Temporal lobe (tissue), 4 donors: ENCODE measurements at places on chromosomes 6 and 20. TPM values are rescaled to one million over a fixed set of nuclear protein-coding genes. Genes with fewer than 3 reads are reported as not detected.

RBPJL gene
- total RNA-seq = not detected

MDC1 gene
- total RNA-seq = 7.9 TPM

IRAK1BP1 gene
- total RNA-seq = 15.0 TPM

LST1 gene
- 0.74 TPM for total RNA-seq

VWA7 gene
- 0.98 TPM for total RNA-seq

LY6G5B gene
- 3.4 TPM for total RNA-seq

KCNG1 gene
- total RNA-seq = 18.2 TPM

PRSS16 gene
- not detected for total RNA-seq

RTN4IP1 gene
- total RNA-seq = 6.9 TPM
